ENCODE measurements at places on chromosomes 1 and 21.

- DNase-seq = peak; percentile 78
These were observed 37.0 kb downstream of the MIA3 start for GRCh38 chr1:222654849-222655248.

- DNase-seq = peak; percentile 82
These were observed 24.3 kb upstream of the ENO1 start for GRCh38 chr1:8902765-8903164.

DNA sequence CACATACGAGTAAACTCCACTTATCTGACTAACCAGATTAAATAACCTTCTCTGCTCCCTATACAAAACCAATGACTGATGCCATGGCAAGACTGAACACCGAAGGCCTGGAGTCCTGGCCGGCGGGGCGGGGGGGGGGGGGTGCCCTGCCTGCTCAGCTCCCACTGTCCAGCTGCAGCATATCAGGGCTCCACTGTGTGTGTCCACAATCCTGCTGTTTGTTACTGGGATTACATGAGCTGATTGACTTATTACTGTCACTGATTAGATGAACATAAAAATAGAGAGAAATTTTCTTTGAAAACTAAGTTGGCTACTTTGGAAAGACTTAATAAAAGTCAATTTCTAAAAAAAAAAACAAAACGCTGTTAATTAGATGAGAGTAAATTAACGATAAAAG lies 24.9 kb downstream of the TMEM63A start:
- no peak for DNase-seq

DNA sequence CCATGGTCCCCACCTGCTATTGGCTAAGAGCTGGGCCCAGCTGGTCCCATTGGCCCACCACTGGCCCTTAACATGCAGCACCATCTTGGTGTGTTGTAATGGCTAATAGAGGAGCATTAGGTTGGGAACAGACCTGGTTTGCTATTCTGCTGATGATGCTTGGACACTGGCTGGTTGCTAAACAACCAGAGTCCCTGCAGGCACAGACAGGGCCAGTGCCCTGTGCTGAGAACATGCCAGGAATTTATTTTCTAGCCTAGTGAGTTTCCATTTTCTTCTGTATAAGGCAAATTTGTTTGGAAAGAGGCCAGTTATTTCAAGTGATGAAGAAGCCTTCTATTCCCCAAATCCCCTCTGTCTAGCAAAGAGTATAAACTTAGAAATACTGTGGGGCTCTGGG lies 42.9 kb upstream of the TDRD10 start:
- no peak for DNase-seq

- DNase-seq = no peak
These were observed 1043.2 kb downstream of the BRINP3 start for GRCh38 chr1:189434461-189434860.

DNA sequence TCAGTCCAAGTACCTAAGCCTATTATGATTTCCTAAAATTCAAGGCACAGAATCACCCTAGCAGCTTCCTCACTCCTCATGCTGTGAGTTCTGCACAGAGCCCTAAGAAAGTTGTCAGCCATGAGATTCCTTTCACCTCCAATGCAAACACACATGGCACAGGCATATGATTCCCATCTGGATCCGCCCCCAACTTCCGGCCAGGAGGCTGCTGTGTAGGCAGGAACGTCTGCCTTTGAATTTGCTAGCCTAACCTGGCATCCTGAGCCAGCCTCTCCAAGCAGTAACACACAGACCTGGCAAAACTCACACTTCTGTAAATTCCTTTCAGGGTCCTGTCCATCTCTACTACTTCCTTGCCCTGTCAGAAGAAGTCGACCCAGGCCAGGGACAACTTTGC lies 521.1 kb upstream of the BEND5 start:
- no peak for DNase-seq

DNA sequence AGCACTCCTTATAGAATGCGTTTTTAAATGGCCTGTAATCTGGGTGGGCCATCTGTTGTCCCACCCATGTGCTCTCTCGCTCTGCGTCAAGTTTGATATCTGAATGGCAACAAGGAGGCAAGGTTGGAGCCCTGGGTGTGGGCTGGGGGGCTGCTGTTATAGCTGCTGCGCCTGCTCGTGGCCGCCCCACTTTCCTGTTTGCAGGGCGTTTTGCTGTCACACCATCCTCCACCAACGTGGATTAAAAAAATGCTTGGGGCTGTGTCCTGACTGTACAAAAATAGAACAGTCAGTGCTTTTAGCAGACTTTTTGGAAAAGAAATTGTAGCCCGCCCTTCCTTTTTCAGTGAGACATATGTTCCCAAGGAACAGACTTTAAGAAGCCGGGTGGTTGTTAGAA lies 25.4 kb downstream of the UMODL1 start:
- DNase-seq = no peak

GRCh38 chr1:156308078-156308477 lies 9.0 kb upstream of the VHLL start:
- DNase-seq = peak; percentile 81

DNA sequence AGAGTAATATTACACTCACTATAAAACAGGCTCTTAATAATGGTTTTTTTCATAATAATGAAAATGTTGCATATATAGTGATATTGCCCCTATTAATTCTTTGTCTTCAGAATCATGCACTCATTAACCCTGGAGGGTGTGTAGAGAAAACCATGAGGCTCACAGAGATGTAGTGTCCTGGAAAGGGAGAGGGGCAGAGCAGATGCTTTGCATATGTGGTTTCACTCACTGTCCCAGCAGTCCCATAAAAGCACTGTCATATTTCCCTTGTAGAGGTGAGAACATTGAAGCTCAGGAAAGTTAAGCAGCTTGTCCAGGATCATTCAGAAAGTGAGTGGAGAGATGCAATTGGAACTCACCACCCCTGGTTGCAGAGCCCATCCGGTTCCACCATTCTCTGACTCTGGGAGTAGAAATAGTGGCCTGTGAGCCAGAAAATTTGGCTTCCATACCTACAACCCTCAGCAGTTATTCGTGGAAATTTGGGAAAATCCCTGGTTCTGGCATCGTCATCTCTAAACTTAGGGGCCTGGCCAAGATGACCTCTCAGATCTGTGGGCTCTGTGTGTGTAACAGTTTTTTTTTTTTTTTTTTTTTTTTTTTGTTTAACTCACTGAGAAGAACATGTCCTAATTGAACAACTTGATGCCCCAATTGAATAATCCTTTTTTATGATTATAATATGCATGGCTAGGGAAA lies 86.4 kb downstream of the RGL1 start:
- no peak for DNase-seq
